Memory B cell (primary cell): ENCODE measurements at places on chromosomes 6 and 20.

- no peak for DNase-seq
Observed at GRCh38 chr6:15160812-15161211, 85.1 kb upstream of the JARID2 start.

DNA sequence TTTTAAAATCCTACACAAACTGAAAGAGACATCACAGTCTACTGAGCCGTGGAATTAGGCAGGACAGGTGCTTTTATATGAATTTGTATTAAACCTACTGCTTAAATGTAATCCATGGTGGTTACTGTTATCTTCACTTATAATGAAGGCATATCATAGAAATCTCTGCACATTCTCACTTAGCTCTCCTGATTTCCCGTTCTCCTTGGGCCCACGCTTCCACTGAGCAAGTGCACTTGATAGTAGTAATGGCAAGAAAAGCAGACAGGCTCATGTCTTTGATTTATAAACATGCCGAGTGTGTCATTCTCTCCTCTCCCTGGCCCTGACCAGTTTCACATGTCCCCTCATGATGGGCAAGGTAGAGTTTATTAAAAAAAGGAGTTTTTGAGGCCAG, 186.3 kb downstream of the HIVEP2 start:
- no peak for DNase-seq

GRCh38 chr20:40816039-40816352, 127.0 kb upstream of the MAFB start:
- no peak for DNase-seq

GRCh38 chr20:45113865-45114264, 1.1 kb downstream of the WFDC5 start:
- no peak for DNase-seq

DNA sequence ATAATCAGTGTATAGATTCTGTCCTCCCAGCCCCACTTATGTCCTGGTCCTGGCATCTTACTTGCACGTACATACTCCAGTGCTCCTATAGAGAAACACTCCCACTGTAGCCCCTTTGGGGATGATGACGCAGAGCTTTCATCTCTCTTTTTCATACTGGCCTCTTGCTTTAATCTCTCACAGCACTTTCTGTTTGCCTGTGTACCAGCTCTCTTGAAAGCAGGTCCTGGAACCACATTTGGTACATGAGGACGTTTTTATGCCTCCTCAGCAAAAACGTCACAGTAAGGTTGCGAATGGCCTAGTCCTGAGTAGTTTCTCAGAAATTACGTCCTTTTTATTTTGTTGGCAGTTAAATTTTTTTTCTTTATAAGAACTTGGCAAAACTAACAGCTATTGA, 10.8 kb downstream of the L3MBTL3 start:
- DNase-seq, result no peak
